ENCODE measurements at places on chromosomes 2 and 18.
A peak's percentile ranks its signal among the peaks of the same experiment; 100 is the strongest.

- DNase-seq, result no peak
These were observed 172.8 kb upstream of the FOSL2 start for GRCh38 chr2:28219758-28220368.

DNA sequence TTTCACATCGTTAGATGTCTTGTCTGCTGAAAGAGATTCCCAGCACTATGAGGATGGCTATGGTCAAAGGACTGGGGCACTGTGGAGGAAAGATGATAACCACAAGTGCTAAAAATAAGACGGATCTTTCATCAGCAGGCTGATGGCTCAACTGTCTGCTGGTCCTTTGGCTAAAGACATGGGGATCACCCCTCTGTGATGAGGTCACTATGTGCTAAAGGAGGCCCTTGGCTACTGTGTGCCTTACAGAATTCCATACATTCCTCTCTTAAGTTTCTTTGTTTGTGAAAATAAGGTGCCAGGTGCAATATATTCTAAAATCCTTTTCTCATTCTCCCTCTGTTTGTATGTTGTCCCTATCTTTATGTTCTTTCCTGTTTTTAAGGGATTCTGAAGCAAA lies 39.7 kb upstream of the LYPD6 start:
- DNase-seq, result no peak

GRCh38 chr2:46964835-46965560 lies 49.4 kb upstream of the MCFD2 start:
- DNase-seq, result no peak

- DNase-seq, result no peak
These were observed 218.2 kb downstream of the RAD51AP2 start for GRCh38 chr2:17299891-17300540.

GRCh38 chr2:220075835-220076234 lies 448.4 kb downstream of the SLC4A3 start:
- no peak for DNase-seq

- DNase-seq, result no peak
These were observed 221.6 kb downstream of the CYP26B1 start for GRCh38 chr2:71926089-71926447.

DNA sequence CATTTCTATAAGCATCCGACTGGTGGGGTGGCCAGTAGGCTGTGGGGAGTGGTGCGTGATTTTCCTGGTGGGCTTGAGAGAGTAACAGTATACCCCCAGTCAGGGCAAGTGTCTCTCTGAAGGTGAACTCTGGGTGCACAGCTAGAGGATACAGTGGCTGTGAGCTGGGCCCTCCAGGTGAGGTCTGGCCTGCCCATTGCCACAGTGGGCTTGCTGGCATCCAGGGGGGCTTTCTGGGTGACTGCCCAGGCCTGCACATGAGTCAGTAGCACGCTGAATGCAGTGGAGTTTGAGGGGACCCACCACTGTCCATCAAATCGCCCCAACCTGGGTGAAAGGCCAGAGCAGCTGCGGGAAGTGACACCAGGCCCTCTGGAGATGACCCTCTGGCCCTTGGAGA lies 4.5 kb downstream of the STEAP3 start:
- no peak for DNase-seq

DNA sequence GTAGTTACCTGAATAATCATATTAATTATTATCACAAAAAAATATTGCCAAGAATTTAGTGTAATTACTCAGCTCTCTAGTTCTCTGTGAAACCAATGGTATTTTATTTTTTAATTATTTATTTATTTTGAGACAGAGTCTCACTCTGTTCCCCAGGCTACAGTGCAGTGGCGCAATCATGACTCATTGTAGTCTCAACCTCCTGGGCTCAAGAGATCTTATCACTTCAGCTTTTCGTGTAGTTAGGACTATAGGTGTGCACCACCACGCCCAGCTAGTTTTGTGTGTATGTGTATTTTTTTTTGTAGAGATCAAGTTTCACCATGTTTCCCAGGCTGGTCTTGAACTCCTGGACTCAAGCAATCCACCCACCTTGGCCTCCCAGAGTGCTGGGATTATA lies 440.4 kb upstream of the CDH20 start:
- no peak for DNase-seq

- DNase-seq, result no peak
These were observed 59.8 kb downstream of the MCFD2 start for GRCh38 chr2:46855805-46856204.

DNA sequence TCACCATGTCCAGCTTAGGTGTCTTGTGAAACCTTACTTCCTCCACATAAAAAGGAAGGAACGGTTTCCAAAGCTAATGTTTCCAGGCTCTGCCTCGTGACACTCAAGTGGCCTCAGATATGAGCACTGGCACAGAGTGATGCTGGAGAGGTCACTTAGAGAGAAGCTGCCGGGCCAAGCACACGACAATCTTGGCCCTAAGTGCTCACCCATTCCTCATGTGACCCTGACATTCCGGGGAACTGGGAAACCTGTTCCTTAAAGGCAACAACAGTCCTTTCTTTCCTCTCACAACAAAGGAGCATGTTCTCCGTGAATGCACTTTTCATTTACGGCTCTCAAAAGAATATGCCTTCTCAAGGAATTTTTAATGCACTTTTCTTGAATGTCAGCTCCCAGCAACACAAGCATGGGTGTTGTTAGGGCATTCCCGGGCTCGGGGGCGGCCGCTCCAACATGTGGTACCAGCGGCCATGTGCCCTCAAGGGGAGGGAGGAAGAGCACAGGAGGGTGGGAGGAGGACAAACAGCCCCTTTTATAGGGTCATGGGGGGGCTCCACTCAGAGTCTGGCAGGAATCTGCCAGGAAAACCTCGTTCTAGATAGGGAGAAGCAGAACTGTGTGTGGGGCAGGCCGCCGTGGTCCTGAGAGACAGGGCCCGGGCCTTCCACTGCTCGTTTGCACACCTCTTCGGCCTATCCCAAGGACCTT lies 118.6 kb downstream of the MBP start:
- no peak for DNase-seq

DNA sequence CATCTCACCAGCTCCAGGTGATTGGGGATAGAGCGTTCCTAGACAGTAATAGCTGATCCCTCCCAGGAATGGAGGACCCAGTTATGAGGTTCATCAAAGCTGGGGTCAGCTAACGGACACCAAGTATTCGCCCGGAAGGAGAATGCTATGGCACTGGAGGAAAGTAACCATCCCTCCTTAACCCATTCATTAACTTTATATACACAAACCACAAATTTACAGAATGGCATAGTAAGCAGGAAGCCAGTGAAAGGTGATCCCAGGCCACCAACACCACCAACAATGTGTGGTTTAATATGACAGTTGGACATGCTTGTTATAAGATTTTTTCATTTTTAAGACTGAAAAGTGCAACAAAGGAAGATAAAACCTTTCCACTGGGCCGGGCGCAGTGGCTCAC lies 55.3 kb upstream of the CHMP1B start:
- no peak for DNase-seq

DNA sequence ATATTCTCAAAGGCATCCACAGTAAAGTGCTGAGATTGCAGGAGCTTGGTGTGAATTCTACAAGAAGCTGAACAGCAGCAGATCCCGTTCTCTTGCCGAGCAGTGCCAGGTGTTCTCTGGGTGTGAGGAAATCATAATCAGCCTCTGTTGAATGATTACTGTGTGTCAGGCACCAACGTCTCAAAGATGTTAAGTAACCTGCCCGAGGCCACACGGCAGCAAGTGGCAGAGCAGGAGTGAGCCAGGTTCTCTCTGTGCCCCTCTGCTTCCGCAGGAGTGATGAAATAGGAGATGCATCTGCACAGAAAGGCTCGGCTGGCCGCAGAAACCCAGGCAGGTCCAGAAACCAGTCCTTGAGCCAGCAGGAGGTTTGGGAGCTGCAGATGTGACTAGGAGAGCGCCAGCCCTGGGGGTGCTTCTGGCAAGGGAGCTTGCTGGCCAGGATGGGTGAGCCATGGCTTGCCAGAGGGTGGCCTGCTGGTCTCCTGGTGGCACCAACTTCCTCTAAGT lies 68.4 kb downstream of the COPS7B start:
- no peak for DNase-seq

GRCh38 chr2:197435598-197436420 lies 981 bp upstream of the SF3B1 start:
- DNase-seq, result no peak

DNA sequence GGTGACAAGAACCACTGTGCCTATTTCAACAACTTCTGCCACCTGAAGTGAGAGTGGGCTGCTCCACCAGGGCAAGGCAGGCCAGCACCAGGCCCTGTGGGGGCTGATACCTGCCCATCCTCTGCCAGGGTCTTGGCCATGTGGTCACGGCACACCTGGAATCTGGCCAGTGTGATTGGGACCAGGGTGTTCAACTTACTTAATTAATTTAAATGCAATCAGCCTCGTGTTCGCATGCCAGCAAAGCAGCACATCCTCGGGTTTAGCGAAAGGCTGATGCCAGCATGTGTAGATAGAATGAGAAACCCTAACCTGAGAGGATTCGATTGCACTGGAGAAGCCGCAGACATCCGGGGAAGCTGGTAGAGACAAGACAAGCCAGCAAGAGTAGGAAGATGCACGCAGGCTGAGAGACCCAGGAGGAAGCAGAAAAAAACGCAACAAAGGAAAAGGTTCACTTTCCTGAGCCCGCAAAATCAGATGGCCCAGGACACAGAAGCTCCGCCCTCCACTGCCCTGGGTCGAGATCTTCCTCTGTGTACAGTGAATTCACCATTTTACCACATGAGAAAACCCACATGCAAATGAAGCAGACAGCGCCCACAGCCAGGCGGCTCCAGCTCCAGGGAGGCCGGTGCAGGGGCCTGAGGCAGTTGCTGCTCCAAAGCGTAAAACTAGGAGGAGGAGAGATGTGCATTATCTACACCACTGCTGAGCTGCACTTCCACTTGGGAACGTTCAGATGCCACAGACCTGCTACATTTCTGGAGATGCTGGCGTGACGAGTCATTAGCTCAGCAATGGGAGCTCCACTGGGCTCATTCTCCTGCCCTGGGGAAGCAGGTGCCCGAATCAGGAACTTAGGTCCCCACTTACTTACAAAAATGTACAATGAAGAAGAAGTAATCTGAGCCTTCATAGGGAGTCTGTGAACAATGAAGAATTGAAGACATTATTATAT lies 92.1 kb downstream of the TMEM18 start:
- peak; percentile 59 for DNase-seq

GRCh38 chr2:208929139-208929864 lies 494.5 kb upstream of the MAP2 start:
- DNase-seq, result no peak

DNA sequence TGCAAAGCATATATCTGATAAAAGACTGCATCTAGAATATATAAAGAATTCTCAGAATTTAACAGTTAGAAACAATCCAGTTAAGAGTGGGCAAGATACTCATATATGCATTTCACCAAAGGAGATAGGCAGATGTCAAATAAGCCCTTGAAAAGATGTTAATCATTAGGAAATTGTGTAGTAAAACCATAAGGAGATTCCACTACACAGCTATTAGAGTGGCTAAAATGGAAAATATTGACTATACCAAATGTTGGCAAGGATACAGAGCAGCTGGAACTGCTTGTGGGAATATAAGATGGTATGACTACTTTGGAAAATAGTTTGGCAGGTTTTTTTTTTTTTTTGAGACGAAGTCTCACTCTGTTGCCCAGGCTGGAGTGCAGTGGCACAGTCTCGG lies 59.5 kb downstream of the CAB39 start:
- DNase-seq, result no peak

GRCh38 chr18:80009661-80010550 lies 21.5 kb upstream of the TXNL4A start:
- DNase-seq, result no peak

DNA sequence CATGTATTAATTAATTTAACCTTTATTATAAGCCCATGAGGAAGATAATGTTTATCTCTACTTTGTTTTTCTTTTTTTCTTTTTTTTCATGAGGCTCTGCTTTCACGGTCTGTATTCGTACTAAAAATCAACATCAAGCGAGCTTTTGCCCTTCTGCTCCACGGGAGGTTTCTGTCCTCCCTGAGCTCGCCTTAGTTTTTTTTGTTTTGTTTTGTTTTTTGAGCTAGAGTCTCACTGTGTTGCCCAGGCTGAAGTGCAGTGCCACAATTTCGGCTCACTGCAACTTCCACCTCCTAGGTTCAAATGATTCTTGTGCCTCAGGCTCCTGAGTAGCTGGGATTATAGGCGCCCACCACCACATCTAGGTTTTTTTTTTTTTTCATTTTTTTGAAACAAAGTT lies 29.9 kb upstream of the BMPR2 start:
- DNase-seq, result no peak

DNA sequence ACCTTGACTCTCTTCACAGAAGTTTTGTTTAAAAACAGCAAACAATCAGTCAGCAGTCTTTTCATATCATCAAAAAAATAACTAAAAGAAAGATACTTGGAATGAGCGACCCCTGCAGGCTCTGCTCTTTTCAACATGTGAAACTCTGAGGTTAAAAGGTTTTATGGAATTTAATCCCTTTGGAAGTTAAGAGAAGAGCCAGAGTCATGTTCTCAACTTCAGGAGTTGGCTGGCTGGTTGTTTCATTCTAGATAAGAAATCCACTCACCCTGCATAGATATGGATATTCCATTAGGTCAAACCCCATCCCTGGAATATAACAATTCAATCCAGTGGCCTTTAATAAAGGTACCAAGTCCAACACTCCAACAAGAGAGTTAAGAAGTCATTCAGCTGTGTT lies 115.6 kb upstream of the RMDN2 start:
- no peak for DNase-seq

GRCh38 chr2:191646163-191646902 lies 31.6 kb upstream of the NABP1 start:
- no peak for DNase-seq

DNA sequence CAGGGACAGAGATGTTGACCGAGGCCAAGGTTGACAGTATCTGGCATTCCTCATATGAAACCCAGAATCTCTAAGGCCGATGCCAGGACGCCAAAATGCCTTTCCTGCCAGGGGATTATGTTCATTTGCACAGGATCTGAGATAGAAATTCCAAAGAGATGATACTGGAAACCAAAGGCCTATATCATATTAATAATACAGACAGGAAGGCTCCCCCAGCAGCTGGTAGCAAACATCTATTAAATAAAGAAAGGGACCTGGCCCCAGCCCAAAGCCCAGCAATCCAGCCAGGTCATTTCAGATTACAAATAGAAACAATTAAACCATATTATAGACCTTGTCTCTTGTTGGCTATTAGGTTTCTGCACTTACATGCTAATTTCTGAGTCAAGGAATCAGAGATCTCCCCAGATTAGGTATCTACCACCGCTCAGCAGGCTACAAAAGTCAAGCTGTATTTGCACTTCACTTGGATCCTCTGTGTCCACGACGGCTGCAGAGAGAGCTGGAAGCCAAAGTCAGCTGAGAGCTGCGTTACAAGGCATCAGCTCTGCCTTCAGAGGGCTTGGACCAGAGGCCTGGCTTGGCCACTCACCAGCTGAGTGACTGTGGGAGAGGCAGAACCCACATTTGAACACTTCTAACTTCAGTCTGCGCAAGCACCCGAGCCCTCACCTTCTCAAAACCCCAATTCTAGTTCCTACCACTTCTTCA lies 269.3 kb upstream of the SIX2 start:
- no peak for DNase-seq

GRCh38 chr2:181104512-181105115 lies 124.2 kb downstream of the UBE2E3 start:
- DNase-seq, result no peak

- no peak for DNase-seq
These were observed 275.9 kb downstream of the DCC start for GRCh38 chr18:52615943-52616342.
